Sigmoid colon (tissue), 7 donors: ENCODE measurements at places on chromosomes 13 and 19. TPM values are rescaled to one million over a fixed set of nuclear protein-coding genes. Genes with fewer than 3 reads are reported as not detected.

DNA sequence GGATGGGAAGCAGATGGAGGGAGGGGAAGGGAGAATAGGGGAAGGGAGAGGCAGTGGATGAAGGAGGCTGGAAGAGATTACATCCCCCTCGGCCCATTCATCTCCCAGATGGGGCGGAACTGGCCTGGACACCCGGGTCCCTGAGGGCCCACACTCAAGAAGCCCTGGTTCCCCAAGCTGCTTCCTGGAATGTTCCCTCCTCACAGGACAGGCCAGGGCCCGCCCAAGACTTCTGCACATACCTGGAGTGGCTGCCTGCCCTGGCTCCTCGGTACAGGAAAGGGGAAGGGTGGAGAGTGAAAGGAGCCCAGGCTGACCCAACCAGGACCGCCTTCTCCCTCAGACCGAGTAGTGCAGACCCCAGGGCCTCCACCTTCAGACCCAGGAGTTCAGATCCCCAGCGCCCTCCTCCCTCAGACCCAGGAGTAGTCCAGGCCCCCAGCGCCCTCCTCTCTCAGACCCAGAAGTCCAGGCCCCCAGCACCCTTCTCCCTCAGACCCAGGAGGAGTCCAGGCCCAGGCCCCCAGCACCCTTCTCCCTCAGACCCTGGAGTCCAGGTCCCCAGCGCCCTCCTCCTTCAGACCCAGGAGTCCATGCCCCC lies 489 bp downstream of the NTF4 start:
- no peak overlapping the region for H3K4me3 ChIP-seq
- no peaks in the 10 kb centered on the region for H3K36me3 ChIP-seq
- peaks cover 84% of the 10 kb centered on the region for H3K27me3 ChIP-seq
- no peak for DNase-seq
- H3K4me1 ChIP-seq = no peaks in the 10 kb centered on the region

- H3K27me3 ChIP-seq = no peaks in the 10 kb centered on the region
- no peak overlapping the region for H3K4me3 ChIP-seq
- DNase-seq = no peak
- no peaks in the 10 kb centered on the region for H3K4me1 ChIP-seq
- no peak overlapping the region for H3K27ac ChIP-seq
Observed at GRCh38 chr13:85974608-85975366, 175.6 kb upstream of the SLITRK6 start.

DNA sequence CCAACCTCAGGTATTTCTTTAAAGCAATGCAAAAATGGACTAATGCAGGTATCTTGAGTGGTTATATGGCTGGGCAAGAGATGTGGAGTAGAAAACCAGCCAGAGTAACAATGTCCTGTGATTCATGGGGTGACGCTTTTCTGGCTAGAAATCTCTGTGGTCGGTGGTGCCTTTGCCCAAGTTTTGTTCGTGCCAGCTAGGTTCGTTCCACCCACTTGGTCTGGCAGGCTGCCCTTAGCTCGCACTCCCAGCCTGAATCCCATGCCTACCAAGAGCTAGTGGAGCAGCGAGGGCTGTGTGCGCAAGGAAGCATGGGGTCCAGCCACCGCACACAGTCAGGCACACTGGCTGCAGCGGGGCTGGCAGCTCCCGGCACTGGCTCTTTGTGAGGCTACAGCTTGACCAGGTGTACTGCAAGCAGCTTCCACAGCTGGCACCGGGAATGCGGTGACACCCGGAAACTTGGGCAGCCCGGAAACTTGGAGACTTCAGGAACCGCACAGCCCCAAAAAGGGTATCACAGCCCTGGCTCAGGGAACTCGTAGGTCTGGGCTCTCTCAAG lies 349.6 kb upstream of the PCDH20 start:
- no peaks in the 10 kb centered on the region for H3K27me3 ChIP-seq
- DNase-seq = no peak
- H3K4me3 ChIP-seq = no peak overlapping the region
- H3K36me3 ChIP-seq = no peaks in the 10 kb centered on the region
- H3K27ac ChIP-seq = no peak overlapping the region

GRCh38 chr19:39924389-39924788 lies 10.0 kb downstream of the FCGBP start:
- H3K4me1 ChIP-seq = no peaks in the 10 kb centered on the region
- DNase-seq = no peak
- H3K4me3 ChIP-seq = no peak overlapping the region
- no peak overlapping the region for H3K27ac ChIP-seq
- peaks cover 5% of the 10 kb centered on the region for H3K27me3 ChIP-seq

DNA sequence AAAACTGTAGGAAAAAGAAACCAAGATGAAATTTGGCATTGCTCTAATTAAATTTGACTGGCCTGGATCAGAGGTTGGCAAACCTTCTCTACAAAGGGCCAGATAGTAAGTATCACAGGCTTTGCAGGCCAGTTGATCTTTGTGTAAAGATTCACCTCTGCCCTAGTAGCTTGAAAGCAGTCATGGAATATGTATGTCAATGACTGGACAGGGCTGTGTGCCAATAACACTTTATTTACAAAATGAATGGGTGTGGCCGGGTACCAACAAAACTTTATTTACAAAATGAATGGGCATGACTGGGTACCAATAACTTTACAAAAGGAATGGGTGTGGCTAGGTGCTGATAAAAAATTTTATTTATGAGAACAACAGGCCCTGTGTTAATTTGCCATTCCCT lies 20.0 kb downstream of the SIN3B start:
- no peak overlapping the region for H3K27ac ChIP-seq
- H3K4me1 ChIP-seq = no peaks in the 10 kb centered on the region
- DNase-seq = no peak
- peaks cover 80% of the 10 kb centered on the region for H3K36me3 ChIP-seq

- H3K27me3 ChIP-seq = no peaks in the 10 kb centered on the region
- peak; percentile 94 for DNase-seq
- peak overlapping the region; percentile 78 for H3K27ac ChIP-seq
- H3K4me1 ChIP-seq = peaks cover 13% of the 10 kb centered on the region
Observed at GRCh38 chr13:113153810-113154748, 4.4 kb upstream of the PROZ start.

DNA sequence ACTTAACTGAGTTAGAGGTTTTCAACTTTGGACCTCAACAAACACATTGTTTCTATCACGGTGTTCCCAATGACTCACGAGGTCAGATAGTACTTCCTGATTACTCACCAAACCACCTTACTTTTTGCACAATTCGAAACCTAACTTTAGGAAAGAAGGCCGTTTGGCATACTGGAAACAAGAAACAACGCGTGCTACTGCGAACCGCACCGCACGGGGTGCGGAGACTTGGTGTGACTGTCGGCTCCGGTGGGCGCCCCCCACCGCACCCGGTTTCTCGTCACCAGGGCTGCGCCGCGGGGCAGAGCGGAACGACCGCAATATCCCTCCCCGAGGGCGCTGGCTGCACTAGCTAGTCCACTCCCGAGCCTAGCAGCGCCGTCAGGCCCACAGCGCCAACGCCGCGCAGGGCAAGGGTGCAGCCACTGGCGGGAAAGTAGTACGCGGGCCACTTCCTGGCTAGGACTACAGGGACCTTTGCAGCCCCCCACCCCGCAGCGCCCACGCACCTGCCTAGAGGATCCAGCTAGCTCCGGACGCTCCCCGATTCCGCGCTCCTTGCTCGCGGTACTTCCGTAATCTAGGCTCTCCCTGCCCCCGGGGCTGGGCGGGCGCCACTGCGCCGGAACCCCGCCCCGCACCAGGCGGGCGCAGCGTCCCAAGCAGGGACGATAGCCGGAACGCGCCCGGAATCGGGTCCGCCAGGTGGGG lies at the start of gene PARP4:
Gene PARP4 (minus strand): TSS at position 582 of the 711 bp plus-strand sequence. CDS start 9,002 bp downstream, outside the sequence.
- peak; percentile 86 for DNase-seq
- peaks cover 11% of the 10 kb centered on the region for H3K4me1 ChIP-seq
- no peaks in the 10 kb centered on the region for H3K27me3 ChIP-seq
- peak within 1 kb of the TSS; percentile 93 for H3K27ac ChIP-seq
- peak within 1 kb of the TSS; percentile 79 for H3K4me3 ChIP-seq
- no peaks in the 10 kb centered on the region for H3K36me3 ChIP-seq

DNA sequence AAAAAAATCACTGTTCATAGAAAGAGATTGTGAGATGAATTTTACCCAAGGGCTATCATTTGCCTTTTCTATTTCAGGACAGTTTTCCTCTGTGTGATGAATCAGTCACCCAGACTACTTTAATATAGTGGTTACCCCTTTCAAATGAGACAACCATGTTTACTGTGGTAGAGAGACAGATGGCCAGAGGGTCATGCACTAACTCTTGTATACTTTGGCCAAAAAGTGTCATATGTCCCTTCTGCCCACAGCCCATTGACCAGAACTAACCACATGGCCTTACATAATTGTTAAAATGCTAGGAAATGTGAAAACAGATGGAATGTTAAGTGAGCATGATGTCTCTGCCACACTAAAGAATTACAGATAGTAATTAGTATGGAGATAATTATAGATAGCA lies 498.7 kb downstream of the DACH1 start:
- DNase-seq = no peak
- no peaks in the 10 kb centered on the region for H3K36me3 ChIP-seq
- no peak overlapping the region for H3K27ac ChIP-seq
- no peaks in the 10 kb centered on the region for H3K4me1 ChIP-seq

DNA sequence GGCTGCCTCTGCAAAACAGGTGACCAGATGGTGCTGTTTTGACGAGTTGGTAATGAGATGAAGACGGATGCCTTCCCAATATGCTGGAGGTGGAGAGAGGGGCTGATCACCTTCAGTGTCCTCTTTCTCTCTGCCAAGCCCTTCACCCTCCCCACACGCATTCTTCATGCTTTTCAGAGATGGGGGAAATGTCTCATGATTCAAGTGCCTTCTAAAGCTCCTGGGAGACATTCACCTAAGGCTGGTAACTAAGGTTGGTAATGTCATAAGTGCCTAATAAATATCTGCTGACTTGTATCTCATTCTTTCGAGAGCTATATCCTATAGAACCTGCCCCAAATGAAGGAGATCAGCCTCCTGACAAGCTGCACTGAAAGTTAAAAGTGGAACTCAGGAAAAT lies 86.2 kb upstream of the MBNL2 start:
- no peak overlapping the region for H3K4me3 ChIP-seq
- DNase-seq = no peak
- no peaks in the 10 kb centered on the region for H3K36me3 ChIP-seq

DNA sequence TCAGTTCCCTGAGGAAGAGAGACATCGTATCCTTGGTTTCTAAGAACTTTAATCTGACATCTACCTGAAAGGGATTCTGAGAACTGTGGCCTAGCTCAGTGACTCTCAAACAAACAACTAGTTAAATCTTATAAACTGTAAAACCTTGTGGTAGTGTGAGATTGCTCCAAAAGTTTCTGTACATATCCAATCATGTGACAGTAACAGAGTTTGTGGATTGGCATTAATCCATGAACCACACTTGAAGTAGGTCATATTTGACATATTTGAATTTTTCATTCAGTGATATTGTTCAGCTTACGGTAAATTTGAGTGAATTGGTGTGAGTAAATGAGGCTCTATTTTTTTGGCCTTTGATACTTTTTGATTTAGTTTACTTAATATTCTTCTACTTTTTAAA lies 15.0 kb downstream of the TDRD3 start:
- H3K27ac ChIP-seq = no peak overlapping the region
- H3K36me3 ChIP-seq = no peaks in the 10 kb centered on the region
- H3K4me3 ChIP-seq = no peak overlapping the region
- H3K27me3 ChIP-seq = no peaks in the 10 kb centered on the region
- no peak for DNase-seq

DNA sequence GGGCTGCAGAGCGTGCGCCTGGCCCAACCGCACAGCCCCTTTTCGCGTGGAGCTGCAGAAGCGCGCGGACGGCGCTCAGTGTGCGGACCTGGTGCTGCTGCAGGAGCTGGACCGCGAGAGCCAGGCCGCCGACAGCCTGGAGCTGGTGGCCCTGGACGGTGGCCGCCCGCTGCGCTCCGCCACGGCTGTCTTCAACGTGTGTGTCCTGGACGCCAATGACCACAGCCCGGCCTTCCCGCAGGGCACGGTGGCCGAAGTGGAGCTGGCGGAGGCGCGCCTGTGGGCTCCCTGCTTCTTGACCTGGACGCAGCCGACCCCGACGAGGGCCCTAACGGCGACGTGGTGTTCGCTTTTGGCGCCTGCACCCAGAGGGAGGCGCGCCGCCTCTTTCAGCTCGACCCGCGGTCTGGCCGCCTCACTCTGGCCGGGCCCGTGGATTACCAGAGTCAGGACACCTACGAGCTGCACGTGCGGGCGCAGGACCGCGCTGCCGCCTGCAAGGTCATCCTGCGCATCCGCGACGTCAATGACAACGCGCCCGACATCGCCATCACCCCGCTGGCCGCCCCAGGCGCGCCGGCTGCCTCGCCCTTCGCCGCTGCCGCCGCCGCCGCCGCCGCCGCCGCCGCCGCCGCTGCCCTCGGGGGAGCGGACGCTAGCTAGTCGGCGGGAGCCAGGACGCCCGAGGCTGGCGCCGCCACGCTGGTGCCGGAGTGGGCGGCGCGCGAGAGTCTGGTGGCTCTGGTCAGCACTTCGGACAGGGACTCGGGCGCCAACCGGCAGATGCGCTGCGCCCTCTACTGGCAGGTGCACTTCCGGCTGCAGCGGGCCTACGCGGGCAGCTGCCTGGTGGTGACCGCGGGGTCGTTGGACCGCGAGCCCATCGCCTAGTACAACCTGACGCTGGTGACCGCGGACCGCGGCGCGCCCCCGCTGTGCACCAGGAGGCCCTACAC lies 172.2 kb downstream of the OLFM4 start:
- H3K4me3 ChIP-seq = no peak overlapping the region
- H3K36me3 ChIP-seq = no peaks in the 10 kb centered on the region
- H3K27ac ChIP-seq = no peak overlapping the region

- peaks cover 22% of the 10 kb centered on the region for H3K4me1 ChIP-seq
- peak overlapping the region; percentile 50 for H3K4me3 ChIP-seq
- no peak for DNase-seq
- H3K36me3 ChIP-seq = no peaks in the 10 kb centered on the region
Observed at GRCh38 chr13:110875241-110875640, 39.6 kb downstream of the ANKRD10 start.

GRCh38 chr19:32206065-32206464 lies 139.3 kb upstream of the ZNF507 start:
- H3K27me3 ChIP-seq = no peaks in the 10 kb centered on the region
- no peak overlapping the region for H3K4me3 ChIP-seq
- no peaks in the 10 kb centered on the region for H3K36me3 ChIP-seq
- DNase-seq = no peak
- H3K27ac ChIP-seq = no peak overlapping the region
- H3K4me1 ChIP-seq = no peaks in the 10 kb centered on the region

GRCh38 chr13:30705680-30706079 lies 29.7 kb upstream of the ALOX5AP start:
- H3K27me3 ChIP-seq = no peaks in the 10 kb centered on the region
- no peaks in the 10 kb centered on the region for H3K36me3 ChIP-seq
- no peak overlapping the region for H3K4me3 ChIP-seq
- DNase-seq = no peak
- H3K4me1 ChIP-seq = no peaks in the 10 kb centered on the region

- no peak for DNase-seq
- H3K27ac ChIP-seq = no peak overlapping the region
- H3K27me3 ChIP-seq = no peaks in the 10 kb centered on the region
- no peak overlapping the region for H3K4me3 ChIP-seq
- H3K4me1 ChIP-seq = no peaks in the 10 kb centered on the region
Observed at GRCh38 chr19:46821512-46822409, 28.9 kb downstream of the AP2S1 start.

The TRPM4 gene
- total RNA-seq = 11.8 TPM

The FAM32A gene
- 91.1 TPM for total RNA-seq

The FAM216B gene
- total RNA-seq = not detected

The CLEC4M gene
- not detected for total RNA-seq

The ZNF823 gene
- total RNA-seq = 19.4 TPM

The C13orf42 gene
- not detected for total RNA-seq

The GRIN2D gene
- not detected for total RNA-seq

The DNAJC15 gene
- 13.6 TPM for total RNA-seq
